RCC 7860 (cell line): ENCODE measurements at places on chromosomes 5 and 9.
A peak's percentile ranks its signal among the peaks of the same experiment; 100 is the strongest.

DNA sequence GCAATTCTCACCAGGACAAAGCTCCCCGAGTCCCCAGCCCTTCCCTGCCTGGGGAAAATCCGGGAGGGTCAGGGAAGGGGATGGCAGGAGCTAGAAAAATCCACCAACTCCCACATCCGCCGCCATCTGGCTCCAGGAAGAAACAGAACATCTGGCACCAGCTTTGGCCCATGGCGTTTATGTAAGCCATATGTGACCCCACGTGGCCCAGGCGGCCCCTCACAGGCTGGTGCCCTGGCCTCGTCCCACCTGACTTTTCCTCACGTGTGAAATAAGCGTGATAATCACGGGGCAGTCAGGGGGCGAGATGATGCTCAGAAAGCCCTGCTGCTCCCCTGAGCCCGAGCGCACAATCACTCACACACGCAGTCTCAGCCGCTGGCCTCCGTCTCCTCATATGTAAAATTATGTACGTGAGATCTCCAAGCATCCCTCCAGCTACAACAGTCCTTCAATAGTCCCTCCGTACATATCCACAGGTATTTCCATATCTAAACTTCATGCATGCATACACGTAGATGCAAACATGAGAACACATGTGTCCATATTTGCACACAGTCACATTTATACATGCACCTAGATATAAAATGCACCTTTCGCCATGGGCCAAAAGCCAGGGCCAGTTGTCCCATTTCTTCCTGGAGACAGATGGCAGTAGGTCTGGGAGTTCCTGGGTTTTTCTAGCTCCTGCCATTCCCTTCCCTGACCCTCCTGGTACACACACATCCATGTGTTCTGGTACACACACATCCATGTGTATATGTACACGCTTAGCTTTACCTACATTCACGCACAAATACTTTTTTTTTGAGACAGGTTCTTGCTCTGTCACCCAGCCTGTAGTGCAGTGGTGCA lies 28.9 kb downstream of the PLPP7 start:
- DNase-seq, result no peak

- DNase-seq, result no peak
Measured at GRCh38 chr5:42600441-42600840, 156.2 kb upstream of the CCDC152 start.

GRCh38 chr5:177140312-177140711 lies 6.7 kb downstream of the NSD1 start:
- DNase-seq, result no peak

DNA sequence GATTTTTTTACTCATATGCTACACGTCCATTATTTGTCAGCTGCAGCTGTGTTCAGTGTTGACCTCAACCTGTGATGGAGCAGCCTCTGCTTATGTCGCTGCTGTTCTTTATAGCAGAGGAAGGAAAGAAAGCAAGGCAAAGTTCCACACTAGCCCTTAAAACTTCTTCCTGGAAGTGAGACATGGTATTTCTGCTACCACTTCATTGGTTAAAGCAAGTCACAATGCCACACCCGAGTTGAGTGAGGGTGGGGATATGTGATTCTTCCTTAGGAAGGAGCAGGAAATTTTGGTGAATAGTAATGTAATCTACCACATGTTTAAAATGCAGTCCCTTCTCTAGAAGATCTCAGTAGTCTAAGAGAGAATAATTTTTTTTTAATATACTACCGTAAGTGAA lies 224.8 kb upstream of the DMRT1 start:
- no peak for DNase-seq

DNA sequence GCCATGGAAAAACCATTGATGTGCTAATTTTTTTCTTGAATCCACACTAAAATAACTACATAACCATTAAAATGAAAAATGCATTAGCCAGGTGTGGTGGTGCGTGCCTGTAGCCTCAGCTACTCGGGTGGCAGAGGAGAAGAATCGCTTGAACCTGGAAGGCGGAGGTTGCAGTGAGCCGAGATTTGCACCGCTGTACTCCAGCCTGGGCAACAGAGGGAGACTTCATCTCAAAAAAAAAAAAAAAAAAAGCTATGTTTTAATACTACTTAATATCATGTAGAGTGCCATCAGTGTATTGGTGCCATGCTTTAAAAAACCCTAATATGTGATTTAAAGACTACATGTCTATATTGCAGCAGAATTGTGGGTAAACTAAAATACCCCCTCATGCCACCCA lies 58.9 kb downstream of the NDFIP1 start:
- no peak for DNase-seq

GRCh38 chr9:16329671-16330113 lies 540.8 kb downstream of the BNC2 start:
- no peak for DNase-seq

GRCh38 chr9:36245906-36246305 lies 12.3 kb downstream of the GNE start:
- no peak for DNase-seq

DNA sequence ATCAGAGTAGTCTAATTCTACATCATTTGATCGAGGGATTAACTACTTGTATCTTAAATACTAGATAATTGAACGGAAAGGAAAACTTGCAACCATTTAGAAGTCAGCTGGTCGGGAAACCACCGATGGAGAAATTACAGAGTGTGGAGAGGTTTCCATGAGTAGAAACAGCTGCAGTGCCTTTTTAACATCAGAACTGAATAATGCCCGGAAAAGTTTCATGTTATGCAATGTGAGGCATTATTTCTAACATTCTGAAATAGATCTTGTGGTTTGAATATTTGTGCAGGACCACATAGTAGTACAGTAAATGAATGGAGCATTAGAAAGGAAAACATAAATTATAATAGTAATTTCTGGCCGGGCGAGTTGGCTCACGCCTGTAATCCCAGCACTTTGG lies 88.1 kb upstream of the RNF180 start:
- no peak for DNase-seq

DNA sequence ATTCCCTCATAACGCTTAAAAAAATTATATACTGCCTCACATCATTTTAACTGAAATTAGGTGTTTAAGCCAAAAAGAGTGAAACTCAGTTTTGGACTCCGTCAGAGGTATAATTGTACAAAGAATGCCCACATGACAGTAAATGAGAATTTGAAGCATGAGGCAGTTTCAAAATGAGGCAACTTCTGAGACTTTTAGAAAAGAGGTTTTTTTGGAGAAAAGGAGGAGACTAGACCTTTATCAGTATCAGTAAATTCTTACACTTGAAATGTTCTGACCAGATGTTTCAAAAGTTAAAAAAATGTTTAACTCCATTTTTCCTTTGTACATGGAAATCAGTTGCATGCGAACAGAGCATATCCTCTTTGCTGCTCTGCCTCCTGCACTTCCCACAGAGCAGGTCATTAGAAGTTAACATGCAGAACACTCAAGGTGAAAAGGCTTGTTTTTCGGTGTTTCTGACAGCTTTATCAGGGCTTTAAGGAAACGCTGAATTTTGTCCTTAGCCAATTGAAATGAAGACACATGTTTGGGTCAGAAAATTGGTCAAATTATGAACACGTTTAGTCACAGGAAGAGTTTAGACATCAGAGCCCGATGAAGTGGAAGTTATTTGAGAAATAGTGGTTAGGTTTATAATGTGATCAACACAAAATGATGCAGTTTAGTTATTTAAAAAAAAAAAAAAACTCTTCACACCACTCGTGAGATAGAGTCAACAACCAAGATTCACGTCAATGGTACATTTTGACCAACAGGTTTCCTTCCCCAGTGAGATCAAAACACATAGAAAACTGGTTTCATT lies 59.5 kb downstream of the PIK3R1 start:
- DNase-seq, result no peak

- DNase-seq, result no peak
Measured at GRCh38 chr5:177444106-177445051, 2.2 kb upstream of the PRR7 start.

- DNase-seq, result no peak
Measured at GRCh38 chr5:5886812-5887486, 464.5 kb downstream of the ICE1 start.

- DNase-seq, result no peak
Measured at GRCh38 chr5:60453186-60453976, 246.6 kb downstream of the DEPDC1B start.

- DNase-seq, result peak; percentile 56
Measured at GRCh38 chr5:74141053-74141452, 499.5 kb downstream of the ENC1 start.

- DNase-seq, result no peak
Measured at GRCh38 chr5:31733371-31733770, 94.4 kb downstream of the PDZD2 start.

GRCh38 chr5:104015765-104016164 lies 453.2 kb upstream of the NUDT12 start:
- no peak for DNase-seq

DNA sequence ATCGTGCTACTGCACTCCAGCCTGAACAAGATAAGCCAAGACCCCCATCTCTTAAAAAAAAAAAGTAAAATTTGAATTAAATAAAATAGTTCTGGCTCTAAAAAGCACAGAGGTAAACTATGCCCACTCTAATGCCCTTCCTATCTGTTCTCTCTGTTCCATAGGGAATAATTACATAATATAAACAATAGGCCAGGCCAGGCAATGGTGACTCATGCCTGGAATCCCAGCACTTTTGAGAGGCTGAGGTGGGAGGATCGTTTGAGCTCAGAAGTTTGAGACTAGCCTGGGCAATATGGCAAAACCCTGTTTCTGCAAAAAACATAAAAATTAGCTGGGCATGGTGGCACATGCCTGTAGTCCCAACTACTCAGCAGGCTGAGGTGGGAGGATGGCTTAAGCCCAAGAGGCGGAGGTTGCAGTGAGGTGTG lies 47.4 kb downstream of the MYO10 start:
- DNase-seq, result peak; percentile 64

- no peak for DNase-seq
Measured at GRCh38 chr9:74036549-74037231, 460.4 kb upstream of the RORB start.

DNA sequence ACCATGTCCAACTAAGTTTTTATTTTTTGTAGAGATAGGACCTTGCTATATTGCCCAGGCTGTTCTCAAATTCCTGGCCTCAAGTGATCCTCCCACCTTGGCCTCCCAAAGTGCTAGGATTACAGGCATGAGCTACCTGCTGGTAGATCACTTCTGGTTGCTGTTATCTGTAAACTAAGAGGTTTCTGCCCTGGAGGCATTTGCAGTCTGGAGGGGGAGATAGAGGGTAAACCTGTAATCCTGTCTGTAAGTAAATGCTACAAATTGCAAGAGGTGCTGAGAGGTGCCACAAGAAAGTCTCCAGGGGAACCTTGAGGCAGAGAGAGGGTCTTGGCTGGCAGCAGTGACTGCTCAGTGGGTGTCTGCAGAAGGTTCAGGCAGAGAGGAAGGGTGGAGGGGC lies 29.0 kb upstream of the GGTA1 start:
- DNase-seq, result no peak

GRCh38 chr5:150046031-150046430 lies 40.3 kb downstream of the CSF1R start:
- no peak for DNase-seq

DNA sequence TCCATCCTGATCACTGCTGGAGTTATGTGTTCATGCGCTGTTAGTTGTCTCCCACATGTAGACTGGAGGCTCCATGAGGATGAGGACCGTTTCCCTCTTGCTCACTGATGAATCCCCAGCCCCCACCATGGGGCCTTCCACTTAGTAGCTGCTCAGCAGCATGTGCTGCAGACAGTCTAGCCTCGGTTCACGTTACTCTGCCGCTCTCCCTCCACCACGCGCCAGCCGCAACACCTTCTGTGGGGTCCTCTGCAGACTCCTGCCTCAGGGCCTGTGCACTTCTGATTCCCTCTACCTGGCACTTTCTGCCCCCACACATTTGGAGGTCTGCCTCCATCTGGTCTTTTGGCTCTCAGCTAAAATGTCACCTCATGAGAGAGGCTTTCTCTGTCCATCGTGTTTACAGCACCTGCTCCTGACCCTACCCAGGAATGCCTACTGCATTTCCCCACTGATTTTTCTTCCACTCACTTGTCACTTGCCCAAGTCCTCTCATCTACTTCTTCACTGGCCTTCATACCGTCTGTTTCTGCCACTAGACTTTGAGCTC lies 36.3 kb downstream of the STK10 start:
- DNase-seq, result no peak

GRCh38 chr5:76069061-76069735 lies 14.0 kb upstream of the SV2C start:
- DNase-seq, result no peak

DNA sequence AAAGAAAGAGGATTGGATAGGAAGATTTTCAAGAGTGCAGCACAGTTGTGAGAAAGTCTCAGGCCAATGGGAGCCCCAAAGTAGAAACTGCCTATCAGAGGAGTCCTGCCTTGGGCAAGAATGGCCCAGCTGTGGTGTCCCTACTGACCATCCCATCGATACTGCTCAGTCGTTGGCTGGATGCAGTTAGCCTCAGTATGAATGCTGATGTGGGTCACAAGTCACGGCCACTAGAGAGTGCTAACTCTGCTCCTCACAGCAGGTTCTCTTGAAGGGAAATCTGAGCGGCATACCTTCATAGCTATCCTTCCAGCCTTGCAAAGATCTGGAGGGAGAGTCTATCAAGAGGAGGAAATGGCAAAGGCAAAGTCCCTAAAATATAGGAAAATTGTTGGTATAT lies 11.6 kb upstream of the CETN3 start:
- no peak for DNase-seq

GRCh38 chr5:158715592-158715991 lies 384.1 kb downstream of the EBF1 start:
- no peak for DNase-seq

- DNase-seq, result no peak
Measured at GRCh38 chr9:137669261-137669672, 50.5 kb downstream of the EHMT1 start.

DNA sequence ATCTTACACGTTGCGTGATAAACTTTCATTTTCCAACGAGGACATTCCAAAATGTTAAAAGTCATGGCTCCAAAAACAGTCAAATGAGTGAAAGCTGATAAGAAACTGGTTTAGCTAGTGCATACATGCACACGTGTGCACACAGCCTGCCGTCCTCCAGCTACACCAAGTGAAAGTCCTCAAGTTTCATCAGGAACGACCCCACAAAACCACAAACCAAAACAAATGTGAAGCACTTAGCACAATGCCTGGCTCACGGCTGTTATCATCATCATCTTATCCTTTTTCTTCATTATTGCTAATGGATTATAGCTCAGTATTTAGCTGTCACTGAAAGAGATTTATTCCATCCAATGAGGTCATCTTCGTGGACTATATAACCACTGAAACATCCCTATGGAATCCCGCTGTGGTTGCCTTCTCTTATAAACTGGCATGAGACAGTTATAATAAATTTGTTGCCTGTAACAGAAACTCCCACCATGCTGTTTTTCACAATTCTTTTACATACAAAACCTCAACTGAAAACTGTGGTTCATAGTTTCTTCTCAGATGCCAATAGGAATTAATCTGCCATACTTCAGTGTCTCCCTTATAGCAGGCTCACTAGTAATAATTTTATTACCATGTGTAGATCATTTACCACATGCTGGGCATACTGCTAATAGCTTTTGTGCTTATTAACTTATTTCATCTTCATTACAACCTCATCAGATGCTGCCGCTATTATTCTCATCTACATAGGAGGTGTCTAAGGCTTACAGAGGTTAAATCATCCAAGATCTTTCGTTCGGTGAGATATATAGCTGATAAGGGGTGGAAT lies 56.1 kb downstream of the SAXO1 start:
- DNase-seq, result peak; percentile 82

- DNase-seq, result peak; percentile 31
Measured at GRCh38 chr9:36928670-36929349, 105.3 kb downstream of the PAX5 start.
